ENCODE measurements at places on chromosomes 7 and 10.

- DNase-seq: no peak
Measured at GRCh38 chr10:106566873-106567272, 597.6 kb downstream of the SORCS1 start.

DNA sequence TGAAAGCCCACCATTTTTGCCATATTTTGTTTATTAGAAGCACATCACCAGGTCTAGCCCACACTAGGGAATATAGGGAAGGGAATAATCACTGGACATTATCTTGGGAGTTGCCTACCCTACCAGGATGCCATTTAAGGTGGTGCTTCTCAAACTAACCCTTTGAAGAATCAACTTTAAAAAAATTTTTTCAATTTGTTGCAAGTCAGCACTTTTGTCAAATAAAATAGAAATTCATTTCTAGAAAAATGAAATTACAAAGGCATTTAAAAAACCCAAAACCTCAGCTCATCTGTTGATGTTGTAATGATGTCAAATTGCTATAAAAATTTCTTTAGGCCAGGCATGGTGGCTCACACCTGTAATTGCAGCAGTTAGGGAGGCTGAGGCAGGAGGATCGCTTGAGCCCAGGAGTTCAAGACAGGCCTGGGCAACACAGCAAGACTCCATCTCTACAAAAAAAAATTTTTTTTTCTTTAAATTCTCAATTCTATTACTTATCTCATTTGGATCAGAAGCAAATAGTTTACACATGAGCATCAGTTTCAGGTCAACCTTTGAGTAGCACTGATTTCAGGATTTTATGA, 2.5 kb upstream of the NFE2L3 start:
- no peak for DNase-seq

DNA sequence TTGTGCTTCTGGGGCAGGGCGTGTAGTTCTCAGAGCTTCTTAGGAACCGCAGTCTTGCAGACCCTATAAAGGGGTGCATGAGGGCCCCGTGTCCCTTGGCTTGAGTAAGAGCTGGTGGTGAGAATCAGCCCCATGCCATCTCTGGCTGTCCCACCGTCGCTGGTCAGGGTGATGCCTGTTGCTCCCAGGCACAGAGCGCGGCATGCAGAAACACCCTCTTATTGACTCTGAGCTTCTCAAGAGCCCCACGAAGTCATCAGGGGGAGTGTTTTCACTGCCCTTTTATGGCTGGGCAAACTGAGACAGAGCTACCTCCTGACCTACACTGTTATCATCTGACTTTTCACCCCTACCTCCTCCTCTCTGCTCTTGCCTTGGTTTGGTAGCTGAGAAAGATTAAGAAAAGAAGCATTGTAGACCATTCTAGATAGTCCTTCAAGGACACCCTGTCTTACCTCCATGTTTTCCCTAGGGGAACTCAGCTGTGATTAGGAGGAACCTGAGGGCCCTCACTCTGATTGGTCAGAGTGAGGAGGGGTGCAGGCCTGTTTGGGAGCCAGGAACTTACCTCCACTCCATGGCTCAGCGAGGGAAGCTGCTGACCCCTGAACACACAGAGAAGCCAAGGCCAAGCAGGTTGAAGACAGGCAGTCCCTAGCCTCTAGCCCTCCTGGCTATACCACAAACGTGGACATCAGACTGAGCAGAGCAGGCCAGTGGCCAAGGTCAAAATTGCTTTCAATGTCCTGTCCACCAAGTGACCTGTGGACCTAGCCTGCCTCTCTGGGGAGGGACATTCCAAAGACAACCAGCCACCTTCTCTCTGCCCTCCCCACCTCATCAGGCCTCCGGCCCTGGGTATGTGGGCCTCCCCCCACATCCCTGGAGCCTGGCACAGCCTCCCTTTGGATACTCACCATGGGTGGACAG, 17.6 kb downstream of the UNC5B start:
- no peak for DNase-seq

- no peak for DNase-seq
Measured at GRCh38 chr10:61283066-61283465, 170.1 kb downstream of the TMEM26 start.

- no peak for DNase-seq
Measured at GRCh38 chr7:12553416-12553815, 17.1 kb upstream of the SCIN start.

- no peak for DNase-seq
Measured at GRCh38 chr7:113198226-113198625, 79.9 kb upstream of the SMIM30 start.

GRCh38 chr10:89535171-89536012, at the start of gene SLC16A12:
SLC16A12 (minus strand) TSS chr10:89535594; CDS start chr10:89462578, 73,016 bp downstream.
- no peak for DNase-seq

DNA sequence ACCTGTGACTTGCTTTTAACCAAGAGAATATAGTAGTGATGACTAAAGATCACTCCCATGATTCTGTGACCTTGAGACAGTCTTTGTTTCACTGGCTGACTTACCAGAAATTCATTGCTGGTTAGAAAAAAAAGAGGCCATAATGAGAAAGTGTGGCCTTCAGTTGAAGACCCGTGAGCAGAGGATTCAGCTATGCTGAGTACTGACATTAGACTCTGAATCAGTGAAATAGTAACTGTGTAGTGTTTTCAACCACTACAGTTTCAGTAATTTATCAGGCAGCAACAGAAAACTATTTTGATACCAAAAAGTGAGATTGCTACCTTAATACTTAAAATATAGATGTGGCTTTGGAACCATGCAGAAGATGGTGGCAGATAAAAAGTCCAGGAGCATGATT, 298.0 kb upstream of the KCND2 start:
- DNase-seq: no peak

DNA sequence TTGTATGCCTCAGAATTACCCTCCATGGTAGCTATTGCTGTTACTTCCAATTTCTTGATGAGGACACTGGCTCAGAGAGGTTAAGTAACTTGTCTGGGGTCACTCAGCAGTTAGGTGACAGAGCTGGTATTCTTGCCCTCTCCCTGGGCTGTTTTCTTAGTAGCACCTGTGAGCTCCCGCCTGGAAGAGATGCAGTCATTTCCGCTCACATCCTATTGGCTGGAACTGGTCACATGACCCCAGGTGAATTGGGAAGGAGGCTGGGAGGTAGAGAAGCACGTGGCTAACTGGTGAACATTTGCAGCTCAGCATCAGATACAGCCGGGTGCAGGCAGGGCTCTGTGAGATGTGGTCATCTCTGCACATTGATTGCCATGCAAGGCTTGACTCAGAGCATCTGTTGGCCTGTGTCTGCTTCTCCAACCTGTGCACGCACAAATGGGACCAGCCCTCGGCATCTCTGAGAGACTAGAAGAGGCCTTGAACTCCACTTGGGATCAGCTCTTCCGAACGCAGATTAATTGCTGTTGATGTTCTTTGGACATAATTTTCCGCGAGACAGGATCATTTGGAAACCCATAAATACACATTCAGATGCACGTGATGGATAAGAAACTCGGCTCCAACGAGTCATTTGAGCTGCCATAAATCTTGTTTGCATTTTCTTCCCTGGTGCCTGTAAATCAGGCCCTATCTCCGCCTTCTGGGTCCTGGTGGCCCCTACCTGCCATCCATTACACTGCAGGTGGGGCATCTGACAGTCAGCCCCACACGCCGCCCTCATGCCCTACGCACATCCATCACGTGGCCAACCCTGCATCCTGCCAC, 42.8 kb downstream of the MYL10 start:
- DNase-seq: no peak

DNA sequence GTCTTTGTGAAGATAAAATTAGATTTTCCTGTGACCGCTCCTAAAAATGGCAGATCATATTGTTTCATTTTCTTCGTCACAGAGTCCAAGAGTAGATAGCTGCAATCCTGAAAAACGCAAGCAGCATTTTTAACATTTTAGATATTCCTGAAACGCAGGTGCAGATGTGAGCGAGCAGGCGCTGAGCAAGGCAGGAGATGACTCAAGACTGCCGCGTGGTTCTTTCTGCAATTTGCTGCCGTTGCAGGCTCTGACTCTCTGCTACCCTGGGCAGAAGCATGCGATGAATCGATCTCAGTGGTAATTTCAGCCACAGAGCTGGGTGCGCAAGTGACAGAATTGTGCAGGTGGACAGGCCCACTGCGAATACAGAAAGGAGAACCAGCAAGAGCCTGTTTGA, 331.9 kb downstream of the ACTR3B start:
- DNase-seq: no peak

DNA sequence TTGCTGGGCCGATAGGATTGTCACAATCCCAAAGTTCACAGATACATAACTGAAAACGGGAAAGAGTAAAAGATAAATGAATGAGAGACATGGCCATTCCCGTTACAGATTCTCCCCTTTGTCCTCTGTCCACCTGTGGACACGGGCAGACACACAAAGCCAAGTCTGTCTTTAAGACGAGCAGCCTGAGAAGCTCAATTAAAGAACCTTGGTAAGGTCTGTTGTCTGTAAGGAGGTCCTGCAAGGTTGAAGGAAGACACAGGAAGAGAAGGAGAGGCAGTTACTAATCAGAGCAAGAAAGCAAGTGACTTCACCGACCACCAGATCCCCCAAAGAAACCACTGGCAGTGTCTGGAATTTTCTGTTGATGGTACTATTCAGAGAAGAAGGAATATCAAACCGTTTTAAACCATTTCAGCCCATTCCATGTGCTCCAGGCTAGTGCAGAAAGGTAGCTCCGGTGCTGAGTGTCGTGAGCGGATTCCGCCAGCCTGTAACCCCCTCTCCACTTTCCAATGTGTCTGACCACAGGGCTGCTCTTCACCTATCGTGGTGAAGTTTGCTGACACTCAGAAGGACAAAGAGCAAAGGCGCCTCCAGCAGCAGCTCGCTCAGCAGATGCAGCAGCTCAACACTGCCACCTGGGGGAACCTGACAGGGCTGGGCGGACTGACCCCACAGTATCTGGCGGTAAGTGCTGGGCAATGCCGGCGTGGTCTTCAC, 252.6 kb downstream of the CELF2 start:
- DNase-seq: peak; percentile 70

GRCh38 chr10:78045237-78045636, 11.6 kb downstream of the RPS24 start:
- DNase-seq: no peak

GRCh38 chr10:25047088-25047487, 30.7 kb downstream of the THNSL1 start:
- no peak for DNase-seq

DNA sequence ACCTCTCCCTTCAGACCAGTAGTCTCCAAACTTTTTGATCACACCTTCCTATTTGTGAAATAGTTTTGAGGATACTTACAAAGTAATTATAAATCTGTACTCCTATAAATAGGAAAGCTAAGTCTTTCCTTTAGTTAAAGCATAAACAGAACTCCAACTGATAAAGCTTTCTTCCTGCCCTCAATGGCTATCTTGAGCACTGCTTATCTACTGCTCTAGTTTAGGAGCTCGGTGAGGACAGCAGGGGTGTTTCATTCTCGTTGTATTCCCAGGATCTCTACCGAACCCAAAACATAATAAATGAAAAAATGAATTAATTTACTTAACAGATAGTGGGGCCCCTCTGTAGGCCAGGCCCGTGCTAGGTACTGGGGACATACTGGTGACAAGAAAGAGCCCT, 17.7 kb downstream of the SORBS1 start:
- DNase-seq: no peak

DNA sequence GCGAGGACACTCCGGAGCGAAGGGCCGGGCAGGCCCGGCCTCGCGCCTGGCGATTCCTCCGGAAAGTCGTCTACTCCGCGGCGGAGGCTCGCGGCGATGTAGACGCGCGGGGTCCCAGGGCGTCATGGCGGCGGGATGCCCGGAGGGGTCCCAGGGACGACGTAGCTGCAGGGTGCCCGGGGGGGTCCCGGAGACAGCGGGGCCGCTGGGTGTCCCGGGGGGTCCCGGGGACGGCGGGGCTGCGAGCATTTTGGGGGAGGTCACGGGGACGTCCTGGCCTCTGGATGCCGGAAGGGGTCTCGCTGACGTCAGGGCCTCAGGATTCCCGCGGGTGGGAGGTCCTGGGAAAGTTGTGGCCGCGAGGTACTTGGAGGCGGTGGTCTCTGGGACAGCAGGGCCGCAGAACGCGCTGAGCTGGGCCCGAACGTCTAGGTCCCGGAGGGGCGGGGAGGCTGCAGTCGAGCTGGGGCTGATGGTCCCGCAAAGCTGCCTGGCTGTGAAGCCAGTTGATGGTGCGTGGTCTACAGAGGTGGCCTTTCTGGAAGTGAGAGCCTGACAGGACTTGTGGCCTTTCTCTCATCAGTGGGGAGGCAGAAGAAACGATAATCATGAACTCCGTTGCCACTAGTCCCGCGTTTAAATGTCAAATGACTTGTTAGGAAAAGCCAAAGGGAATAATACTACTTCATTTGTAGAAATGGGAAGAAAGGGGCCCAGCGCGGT, 637 bp downstream of the HSPA14 start:
- DNase-seq: peak; percentile 18

GRCh38 chr7:128697302-128697905, 25.3 kb downstream of the GARIN1A start:
- DNase-seq: peak; percentile 46

DNA sequence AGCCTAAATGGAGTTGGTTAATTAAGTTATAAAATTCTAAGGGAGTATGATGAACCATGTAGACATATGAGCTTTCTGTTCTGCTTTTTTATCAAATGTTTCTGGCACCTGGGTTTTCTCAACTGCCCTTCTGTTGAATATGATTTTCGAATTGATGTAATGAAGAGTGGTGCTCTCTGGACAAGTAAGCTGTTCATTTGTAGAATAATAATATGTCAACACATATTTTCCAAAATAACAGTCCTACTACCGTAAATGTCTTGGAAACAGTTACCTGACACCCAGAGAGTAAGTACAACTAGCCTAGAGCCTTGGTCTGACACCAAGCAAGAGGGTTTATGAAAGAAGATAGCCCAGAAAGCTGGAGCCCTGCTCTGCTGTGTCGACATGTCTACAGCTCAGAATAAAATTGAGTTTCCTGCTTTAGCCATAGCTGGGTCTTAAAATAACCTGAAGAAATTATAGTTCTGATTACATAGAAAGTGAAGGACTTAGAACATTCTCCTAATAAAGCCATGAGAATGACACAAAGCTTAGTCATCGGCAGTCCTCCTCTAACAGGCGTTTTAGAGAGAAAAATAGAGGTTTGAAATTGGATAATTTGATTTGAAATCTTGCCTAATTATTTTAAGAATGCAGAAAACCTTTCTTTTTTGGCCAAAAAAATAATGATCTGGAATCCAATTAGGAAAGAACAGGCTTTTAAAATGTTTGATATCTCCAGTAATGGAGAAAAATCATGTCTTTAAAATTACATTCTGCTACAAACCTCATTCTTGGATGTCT, 25.1 kb downstream of the HDAC9 start:
- DNase-seq: no peak

GRCh38 chr7:144386741-144387140, 16.8 kb downstream of the NOBOX start:
- no peak for DNase-seq

- DNase-seq: no peak
Measured at GRCh38 chr10:70135684-70136083, 3.1 kb upstream of the AIFM2 start.

GRCh38 chr10:132448248-132448731, 51.3 kb downstream of the PWWP2B start:
- peak; percentile 68 for DNase-seq

GRCh38 chr7:30170476-30171205, 35.9 kb downstream of the MTURN start:
- no peak for DNase-seq

GRCh38 chr10:26368463-26368862, 69.7 kb upstream of the APBB1IP start:
- no peak for DNase-seq

GRCh38 chr7:111531993-111532392, 30.3 kb downstream of the IMMP2L start:
- DNase-seq: no peak

Data from CD4-positive, alpha-beta T cell treated with Interleukin-1 beta for 1 hour (primary cell).